Stimulated activated effector memory CD8-positive, alpha-beta T cell treated with anti-CD3 and anti-CD28 coated beads, Interleukin-12 subunit alpha, Interleukin-12 subunit beta, amount 100 ng/mL, for 72 hours (primary cell): ENCODE measurements at places on chromosomes 5 and 9.

GRCh38 chr9:127223810-127224177, 40.8 kb upstream of the GARNL3 start:
- no peak for DNase-seq

DNA sequence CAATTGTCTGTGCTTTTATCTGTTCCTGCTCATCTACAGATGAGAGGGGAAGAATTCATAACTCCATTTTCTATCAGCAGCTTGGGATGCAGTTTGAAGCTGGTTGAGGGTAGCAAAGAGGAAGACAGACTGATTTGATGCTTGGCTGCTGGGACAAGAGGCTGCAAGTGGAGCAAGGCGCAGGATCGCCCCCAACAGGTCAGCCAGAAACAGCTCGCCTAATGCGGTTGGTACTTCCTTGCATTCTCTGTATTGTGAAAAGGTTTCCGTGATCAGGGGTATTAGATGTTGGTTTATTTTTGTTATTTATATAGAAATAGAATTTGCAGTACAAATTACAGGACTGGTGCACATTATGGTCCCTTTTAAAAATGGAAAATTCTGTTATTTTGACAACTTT, 40.6 kb downstream of the ZNF883 start:
- no peak for DNase-seq

DNA sequence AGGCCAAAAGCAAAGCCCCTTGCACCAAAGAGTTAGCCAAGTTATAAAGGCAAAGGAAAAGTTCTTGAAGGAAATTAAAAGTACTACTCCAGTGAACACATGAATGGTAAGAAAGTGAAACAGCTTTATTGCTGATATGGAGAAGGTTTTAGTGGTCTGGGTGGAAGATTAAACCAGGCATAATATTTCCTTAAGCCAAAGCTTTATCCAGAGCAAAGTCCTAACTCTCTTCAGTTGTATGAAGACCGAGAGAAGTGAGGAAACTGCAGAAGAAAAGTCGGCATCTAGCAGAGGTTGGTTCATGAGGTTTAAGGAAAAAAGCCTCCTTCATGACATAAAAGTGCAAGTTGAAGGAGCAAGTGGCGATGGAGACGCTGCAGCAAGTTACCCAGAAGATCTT, 3.1 kb upstream of the NUDT12 start:
- no peak for DNase-seq

GRCh38 chr5:110865400-110866094, 126.7 kb downstream of the SLC25A46 start:
- DNase-seq, result no peak

DNA sequence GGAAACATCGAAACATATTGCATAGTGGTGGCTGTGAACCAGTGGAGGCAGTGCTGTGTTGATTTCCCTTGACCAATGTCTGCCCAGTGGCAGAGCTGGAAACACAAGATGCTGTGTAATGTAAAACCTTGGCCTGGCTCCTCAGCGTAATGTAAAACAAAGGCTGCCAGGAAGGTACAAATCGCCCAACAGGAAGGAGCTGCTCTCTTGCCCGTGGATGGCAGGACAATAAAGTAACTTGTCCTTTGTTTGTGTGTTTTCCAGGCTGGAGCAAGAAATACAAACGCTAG, 143.4 kb downstream of the PALM2AKAP2 start:
- DNase-seq, result no peak

DNA sequence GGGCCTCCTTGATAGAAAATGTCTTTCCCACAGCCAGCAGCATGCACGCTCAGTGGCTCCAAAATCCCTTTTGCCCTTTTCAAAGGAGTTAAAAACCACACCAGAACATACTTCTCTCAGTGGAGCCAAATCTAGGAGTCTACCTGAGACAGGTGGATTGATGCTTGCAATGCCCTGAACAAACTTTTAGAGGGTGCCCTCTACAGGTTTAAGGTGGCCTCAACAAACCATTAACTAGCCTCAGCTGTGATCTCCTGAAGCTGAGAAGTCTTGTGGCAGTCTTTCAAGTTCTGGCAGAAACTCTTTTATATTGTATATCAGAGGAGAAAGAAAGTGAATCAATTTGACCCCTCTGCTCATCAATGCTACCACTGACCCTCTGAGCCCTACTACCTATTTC, 125.4 kb downstream of the MED27 start:
- DNase-seq, result no peak

DNA sequence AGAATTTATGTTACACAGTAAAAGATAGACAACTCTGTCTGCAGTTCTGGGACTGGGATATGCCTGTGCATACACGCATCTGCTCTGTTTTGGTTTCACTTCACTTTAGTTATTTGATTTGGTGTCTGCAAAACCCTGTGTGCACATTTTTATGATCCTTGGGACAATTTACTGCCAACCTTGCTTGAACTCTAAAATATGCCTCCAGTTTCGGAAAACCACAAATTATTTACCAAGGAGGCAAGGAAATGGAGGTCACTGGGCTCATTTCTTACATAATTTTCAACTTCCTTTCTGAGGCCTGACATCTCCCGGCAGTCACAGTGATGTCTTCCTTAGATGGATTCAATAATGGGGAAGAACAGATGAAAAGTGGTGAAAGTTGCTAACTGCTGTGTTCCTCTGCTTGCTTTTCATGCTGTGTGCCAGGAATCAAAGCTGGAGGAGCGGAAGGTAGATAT, 61.2 kb upstream of the TAF11L2 start:
- DNase-seq, result no peak

GRCh38 chr5:53161876-53162275, 52.3 kb upstream of the MOCS2 start:
- DNase-seq, result no peak

DNA sequence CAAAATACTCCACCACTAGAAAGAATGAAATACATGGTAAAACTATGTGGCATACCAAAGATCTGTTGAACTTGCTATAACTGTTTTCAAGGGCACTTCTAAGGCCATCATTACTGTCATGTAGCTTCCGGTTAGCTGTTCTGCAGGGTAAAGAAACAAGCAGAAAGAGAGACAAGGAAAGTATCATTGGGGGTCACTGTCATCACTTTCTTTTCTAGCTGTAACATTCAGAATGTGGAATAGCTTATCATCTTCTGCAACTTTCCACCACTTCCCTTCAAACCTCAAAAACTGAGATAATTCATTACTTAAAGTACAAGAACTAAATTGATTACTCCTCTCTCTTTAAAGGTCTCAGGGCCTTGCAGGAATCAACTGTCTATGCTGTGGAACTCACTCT, 57.6 kb downstream of the RASEF start:
- no peak for DNase-seq

GRCh38 chr9:79731171-79731890, 159.6 kb downstream of the TLE4 start:
- DNase-seq, result no peak

- DNase-seq, result no peak
These were observed 1402.1 kb upstream of the ACO1 start for GRCh38 chr9:30982301-30982700.

DNA sequence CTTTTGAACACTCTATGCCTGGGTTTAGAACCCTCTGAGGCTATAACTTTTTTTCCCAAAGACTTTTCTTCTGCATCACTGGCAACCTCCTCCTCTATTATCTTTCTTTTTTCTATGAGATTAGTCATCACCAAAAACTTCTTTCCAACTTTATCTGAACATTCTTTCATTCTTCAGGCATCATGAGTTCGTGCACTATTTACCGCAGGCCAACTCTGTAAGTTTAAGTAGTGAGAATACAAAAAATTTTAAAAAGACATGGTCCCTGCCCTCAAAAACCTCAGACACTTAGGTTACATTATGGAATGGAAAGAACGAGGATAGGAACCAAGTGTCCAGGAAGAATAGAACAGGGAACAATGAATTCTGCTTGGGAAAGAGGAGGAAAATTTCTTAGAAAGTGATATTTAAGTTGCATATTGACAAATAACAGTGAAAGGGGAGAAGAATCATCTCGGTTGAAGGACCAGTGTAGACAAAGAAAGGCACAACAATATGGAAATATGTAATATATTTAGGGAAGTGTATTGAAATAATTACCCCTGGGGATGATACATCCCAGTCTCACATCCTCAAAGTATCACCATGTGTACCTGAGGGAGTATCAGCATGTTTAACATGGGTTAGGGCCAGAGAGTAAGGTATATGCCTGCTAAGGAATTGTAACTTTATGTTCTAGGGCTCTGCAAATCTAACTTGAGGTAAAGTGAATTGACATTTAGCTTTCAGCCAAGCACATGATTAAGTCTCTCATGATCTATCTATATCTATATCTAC, 196.5 kb upstream of the NREP start:
- no peak for DNase-seq

GRCh38 chr9:130129432-130130061, 42.7 kb upstream of the NCS1 start:
- no peak for DNase-seq

- DNase-seq, result no peak
These were observed 564.0 kb downstream of the PSAT1 start for GRCh38 chr9:78860801-78861475.

DNA sequence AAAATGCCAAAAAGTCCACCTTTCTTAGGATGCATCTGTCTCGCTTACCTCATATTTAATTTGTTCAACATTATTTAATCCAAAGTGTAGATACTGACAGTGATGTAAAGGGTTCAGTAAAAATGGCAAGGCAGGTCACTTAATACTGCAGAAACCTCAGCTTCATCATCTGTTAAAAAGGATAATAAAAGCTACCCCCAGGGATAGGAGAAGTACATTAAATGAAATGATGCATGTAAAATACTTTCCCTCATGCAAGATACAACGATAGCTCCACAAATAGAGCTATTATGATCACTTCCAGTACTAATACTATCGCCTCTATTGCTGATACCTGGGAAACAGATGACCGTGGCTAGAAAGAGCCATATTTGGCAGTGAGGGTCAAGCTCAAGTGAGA, 82.9 kb downstream of the SLC1A1 start:
- DNase-seq, result no peak

DNA sequence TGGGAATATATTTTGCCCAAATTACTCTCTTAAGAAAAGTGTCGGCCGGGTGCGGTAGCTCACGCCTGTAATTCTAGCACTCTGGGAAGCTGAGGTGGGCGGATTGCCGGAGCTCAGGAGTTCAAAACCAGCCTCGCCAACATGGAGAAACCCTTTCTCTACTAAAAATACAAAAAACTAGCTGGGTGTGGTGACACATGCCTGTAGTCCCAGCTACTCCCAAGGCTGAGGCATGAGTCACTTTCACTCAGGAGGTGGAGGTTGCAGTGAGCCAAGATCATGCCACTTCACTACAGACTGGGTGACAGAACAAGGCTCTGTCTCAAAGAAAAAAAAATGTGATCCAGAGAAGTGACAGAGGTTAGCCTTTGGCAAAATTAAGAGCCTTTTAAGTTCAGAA, 26.4 kb upstream of the TMEM171 start:
- no peak for DNase-seq

- no peak for DNase-seq
These were observed 74.3 kb downstream of the LMX1B start for GRCh38 chr9:126687930-126688461.

DNA sequence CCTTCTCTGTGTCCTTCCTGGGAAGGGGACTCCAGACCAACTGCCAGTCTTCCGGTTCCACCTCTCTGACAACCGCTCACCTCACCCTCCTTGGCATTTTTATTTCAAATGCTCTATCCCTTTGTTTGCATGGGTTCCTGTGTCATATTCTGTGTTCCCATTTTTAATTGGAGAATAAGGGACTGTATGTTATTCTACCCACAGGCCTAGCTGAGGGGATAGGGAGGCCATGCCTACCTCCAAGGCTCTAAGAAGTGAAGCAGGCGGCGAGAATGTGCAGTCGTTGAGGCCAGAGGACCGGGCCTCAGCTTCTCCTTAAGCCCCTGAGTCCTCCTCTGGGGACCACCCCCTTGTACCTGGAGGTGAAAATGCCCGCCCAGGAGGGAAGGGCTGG, 936 bp upstream of the WDR5 start:
- peak; percentile 74 for DNase-seq

- DNase-seq, result no peak
These were observed 292.8 kb downstream of the ARHGEF28 start for GRCh38 chr5:73918791-73919221.

- DNase-seq, result no peak
These were observed 25.6 kb downstream of the ABL1 start for GRCh38 chr9:130860458-130861316.

DNA sequence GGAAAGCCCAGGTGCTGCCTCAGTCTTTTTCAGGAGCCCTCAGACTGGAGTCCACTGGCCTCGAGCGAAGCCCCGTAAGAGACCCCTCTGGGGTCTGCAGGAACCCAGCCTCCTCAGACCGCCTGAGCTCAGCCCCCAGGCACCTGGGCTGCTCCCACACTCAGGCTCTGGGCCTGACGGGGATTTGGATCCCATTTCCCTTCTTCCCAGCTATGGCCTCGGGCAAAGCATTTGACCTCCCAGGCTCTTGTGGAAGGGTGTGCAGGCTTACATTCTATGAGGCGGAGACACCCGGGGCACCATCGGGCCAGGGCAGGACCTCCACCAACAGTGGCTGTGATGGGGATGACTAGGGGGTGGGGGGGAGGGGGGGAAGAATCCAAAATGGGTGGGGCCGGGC, 4.5 kb downstream of the AGPAT2 start:
- no peak for DNase-seq

DNA sequence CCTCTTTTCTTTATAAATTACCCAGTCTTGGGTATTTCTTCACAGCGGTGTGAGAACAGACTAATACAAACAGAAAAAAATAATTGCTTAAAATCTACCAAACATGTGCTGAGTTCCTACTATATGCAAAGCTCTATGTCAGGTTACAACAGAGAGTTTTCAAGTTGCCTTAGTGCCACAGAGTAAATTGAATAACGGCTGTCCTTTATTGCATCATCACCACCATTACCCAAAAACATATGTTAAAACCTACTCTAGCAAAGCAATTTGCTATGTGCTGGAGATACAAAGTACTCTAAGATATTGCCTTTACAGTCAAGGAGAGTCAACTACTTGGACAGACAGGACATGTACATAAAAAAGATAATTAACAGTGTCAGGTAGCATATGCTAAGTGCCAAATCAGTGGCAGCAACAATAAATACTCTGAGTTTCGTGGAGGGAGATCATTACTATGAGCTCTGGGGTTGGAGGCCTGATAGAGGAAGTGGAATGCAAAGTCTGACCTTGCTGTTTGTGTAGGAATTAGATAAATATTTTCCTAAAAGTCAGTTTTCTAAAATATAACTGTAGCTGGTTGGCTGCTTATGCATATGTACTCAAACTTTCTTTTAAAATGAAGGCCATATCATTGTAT, 1058.7 kb upstream of the WWC1 start:
- no peak for DNase-seq

DNA sequence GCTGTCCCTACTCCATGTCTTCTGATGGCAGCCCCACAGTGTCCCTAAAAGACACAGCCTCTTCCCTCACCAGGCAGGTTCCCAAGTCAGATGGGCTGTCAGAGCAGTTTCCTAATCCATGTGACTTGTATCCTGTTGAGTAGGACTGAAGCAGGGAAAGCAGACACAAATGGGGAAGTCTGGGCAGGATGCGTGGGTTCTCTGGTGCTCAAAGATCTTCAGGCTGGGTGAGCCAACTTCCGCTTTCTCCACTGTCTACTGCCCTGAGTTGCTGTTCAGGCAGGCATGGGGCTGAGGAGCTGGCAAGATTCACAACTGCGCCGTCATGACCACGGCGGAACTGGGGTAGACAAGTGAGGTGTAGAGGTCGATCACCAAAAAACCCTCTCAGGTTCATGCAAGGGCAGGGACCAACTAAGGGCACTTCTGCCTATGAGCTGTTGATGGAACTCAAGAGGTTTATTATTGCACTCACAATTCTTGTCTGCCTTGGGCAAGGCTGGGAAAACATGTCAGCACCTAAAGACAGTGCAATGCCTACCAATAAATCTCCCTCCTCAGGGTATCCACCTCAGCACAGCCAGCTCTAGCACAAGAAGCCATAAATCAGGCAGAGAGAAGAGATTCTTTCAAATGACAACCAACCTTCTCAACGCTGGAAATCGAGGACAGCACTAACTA, 83.4 kb downstream of the RAPGEF1 start:
- no peak for DNase-seq

- DNase-seq, result no peak
These were observed 56.3 kb upstream of the ELL2 start for GRCh38 chr5:96017951-96018350.
